NCI-H2171 (cell line): ENCODE measurements at places on chromosomes 5 and 9.

DNA sequence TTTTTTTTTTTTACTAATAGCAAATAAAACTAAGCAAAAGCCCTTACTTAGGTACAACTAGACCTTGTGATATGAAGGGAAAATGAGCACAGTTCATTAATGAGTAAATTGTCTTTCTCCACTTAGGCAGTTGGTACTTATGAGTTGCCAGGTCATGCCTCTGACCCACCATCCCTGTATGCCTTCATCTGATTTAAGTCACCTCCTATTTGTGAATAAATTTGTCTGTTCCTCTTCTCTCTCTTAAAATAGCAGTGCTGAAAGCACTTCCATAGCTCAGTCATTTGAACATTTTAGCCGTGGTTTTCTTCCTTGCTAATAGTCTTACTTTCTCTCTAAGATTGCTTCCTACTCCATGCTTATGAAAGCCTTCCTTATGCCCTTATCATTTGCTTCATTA is 61.4 kb downstream of the SLC44A1 start:
- no peak for DNase-seq

GRCh38 chr5:13478831-13479465 is 465.5 kb downstream of the DNAH5 start:
- DNase-seq: no peak

GRCh38 chr9:38345851-38346755 is 46.4 kb upstream of the ALDH1B1 start:
- no peak for DNase-seq

GRCh38 chr5:3601911-3602782 is 6.5 kb downstream of the IRX1 start:
- DNase-seq: no peak

- DNase-seq: no peak
Observed at GRCh38 chr5:107253246-107253645, 417.5 kb downstream of the EFNA5 start.

DNA sequence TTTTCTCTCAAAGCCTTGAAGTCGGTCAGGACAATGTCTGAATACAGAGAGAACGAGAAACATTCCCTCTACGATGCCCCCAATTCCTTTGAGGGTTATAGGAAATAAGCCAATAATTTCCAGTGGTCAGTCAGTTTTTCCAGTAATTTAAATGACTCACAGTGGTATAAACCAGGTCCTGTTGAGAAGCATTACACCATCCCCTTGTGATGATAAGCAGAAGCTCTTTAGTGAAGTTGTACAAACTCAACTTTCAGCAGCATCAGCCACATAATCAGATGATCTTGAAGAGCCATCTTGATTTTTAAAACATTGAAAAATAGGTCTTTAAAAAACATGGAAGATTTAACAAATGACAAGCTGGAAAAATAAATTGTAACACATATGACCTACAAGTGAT is 173.9 kb upstream of the ZNF462 start:
- no peak for DNase-seq

DNA sequence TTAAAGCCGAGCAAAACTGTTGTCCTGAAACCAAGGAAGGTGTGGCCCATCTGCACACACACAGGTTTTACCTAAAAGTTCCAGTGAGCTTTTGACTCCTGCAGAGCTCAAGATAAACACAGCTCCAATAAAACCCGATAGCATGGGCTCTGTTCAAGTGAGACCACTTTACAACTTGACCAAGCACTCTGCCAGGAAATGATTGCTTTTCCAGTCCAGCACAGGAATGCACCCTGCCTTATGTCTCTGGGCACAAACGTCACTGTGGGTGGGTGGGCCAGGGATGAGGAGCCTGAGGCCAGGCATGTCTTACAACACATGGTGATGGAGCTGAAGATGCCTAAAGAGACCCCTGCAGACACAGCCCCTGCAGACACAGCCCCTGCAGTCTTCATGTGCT is 115.3 kb downstream of the ROR2 start:
- DNase-seq: no peak
